Activated T-cell treated with anti-CD3 and anti-CD28 coated beads for 24 hours (primary cell): ENCODE measurements at places on chromosomes 12 and 14.

DNA sequence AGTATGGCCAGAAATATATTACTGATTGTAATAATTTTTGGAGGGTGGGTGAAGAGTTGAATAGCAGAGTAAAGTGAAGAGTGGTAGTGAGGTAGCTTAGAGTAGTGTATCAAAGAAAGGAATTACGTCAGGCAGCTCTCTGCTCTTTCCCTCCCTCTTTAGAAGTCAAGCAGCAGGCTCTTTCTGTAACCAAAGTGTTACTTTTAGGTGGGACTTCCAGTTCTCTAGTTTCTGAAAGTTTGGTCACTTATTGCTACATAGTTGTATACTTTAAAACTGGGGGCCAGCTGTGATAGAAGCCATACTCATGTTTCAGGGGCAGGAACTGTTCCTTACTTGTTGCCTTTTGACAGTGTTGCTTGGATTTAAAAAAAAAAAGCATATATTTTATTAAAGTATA is 30.6 kb downstream of the ATF7IP start:
- DNase-seq, result no peak

- DNase-seq, result no peak
Measured at GRCh38 chr12:109464642-109465351, 12.3 kb downstream of the KCTD10 start.

DNA sequence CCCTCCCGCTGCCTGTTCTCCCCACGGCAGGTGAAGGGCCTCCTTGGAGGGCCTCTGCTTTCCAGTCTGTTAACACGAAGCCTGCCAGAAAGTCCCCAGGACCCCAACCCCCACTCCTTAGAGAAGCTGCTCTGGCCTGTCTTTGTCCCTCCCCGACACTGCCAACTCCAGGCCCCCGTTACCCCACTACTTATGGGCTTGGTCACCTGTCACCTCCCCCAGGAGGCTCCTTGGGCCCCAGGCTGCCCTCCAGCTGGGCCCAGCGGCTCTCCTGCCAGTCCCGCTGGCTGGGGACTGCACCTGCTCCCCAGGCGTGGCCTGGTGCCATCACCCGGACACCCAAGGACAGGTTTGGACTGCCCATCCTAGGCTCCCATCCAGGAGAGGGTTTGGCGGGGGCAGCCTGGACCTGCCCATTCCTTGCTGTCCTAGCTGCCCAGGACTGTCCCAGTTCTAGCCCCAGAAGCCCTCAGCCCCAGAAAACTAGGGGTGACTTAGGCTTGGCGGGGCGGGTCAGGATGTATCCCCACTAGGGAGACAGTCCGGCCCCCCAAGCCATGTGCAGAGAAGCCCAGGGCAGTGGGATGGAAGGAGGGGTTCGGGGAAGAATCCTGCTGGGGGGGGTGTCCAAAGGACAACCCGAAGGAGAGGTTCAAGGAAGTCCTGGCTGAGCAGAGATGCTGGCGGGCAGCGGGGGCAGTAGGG is 155.7 kb upstream of the C14orf180 start:
- DNase-seq, result no peak

GRCh38 chr12:31324116-31324844 is 1.7 kb downstream of the SINHCAF start:
- peak; percentile 60 for DNase-seq

DNA sequence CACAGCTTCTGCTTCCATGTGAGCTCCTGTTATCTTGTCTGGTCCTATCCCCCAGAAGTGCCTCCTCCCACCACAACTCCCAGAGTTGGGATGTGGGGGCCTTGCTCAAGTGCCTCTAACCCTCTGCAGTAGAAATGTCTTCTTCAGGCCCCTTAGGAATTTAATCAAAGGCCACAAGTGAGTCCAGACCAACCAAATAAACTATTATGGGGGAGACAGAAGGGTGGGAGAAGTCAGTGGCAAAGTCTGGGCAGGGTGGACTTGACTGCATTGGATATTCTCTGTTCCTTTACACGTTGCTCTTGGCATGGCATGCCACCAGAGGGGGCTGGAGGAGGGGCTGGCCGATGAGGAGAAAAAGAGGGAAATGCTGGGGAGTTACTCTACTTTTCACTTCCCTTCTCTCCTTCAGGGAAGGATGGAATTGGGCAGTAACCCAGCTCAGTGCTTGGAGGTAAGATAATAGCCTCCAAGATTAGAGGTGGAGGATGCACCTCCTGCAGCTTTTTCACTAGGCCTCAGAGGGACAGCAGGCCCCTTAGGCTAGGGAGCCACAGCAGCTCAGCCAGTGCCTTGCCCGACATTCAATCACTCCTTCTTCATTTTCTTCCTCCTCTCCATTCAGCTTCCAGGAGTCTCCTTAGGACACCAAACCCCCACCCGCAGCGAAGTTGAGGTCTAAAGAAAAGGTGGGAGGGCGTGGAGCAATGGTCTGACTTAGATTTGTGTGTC is 1.2 kb upstream of the AP1G2 start:
- no peak for DNase-seq

- no peak for DNase-seq
Measured at GRCh38 chr12:24036438-24037216, 87.2 kb upstream of the SOX5 start.

DNA sequence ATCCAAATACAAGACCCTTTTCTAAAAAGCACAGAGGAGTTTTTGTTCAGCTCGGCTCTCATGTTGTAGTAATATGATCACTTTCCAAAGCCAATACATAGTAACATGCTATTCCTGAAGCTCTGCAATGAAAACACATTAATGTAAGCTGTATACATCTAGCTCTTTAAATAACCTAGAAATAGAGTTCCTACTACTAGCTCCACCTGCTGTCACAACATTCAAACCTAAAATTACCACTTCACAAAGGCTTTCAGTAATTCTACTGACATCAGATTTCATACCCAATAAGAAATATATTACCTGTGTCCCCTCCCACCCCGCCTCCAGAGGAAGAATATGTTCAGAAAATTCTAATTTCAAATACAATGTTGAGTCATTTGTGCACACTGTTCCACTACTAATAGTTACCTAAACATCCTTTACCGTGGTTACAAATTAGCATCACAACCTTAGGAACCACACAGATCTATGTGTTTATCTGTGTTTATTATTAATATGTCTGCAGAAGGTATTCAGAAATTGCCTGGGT is 17.8 kb downstream of the EFCAB11 start:
- no peak for DNase-seq

GRCh38 chr14:94021001-94021400 is 5.1 kb upstream of the OTUB2 start:
- DNase-seq, result no peak

DNA sequence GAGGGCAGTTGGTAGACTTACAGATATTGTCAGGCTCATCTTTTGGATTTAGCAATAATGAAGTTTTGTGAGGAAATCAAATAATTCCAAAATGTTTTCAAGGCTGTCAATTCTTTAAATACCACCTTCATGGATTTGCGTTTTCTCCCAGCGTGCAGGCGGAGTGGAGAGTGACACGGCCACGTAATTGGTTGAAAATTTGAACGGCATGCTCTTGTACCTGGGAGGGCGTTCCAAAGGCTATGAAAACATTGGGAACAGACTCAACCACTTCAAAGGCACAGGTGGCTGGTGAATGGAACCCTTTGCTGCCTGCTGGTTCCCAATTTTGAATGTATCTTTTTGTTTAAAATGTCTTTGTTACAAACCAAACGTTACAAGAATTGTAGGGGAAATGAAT is 12.4 kb downstream of the SMIM41 start:
- DNase-seq, result no peak

DNA sequence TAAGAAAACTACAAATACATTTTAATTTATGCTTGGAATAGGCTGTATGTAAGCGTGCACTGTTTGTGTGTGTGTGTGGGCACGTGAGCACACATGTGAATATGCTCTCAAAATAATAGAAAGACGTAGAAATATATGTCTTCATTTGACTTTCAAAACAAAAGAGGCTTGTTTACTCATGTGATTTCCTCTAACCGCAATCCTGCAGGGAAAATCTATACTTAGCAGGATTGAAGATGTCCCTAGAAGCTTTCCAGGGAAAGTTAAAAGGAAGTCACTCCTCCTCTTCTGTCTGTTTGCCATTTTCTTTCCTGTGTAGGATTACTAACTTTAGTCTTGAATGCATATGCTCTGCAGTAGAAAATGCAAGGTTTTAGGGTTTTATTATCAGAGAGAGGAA is 404.7 kb downstream of the MDGA2 start:
- no peak for DNase-seq

- DNase-seq, result no peak
Measured at GRCh38 chr14:79186523-79186922, 1016.4 kb downstream of the NRXN3 start.

GRCh38 chr14:89469210-89470198 is 52.5 kb upstream of the FOXN3 start:
- DNase-seq, result no peak

DNA sequence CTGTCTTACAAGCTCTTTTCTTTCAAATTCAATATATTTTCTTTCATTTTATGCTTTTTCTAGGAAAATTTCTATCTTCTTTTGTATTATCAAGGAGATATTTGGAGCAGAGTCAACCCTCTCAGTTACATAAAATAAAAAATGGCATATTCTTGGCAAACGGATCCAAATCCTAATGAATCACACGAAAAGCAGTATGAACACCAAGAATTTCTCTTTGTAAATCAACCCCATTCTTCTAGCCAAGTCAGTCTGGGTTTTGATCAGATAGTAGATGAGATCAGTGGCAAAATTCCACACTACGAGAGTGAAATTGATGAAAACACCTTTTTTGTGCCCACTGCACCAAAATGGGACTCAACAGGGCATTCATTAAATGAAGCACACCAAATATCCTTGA is 20.6 kb downstream of the PIK3C2G start:
- DNase-seq, result no peak

- DNase-seq, result no peak
Measured at GRCh38 chr12:107331912-107332311, 238.6 kb upstream of the CRY1 start.

DNA sequence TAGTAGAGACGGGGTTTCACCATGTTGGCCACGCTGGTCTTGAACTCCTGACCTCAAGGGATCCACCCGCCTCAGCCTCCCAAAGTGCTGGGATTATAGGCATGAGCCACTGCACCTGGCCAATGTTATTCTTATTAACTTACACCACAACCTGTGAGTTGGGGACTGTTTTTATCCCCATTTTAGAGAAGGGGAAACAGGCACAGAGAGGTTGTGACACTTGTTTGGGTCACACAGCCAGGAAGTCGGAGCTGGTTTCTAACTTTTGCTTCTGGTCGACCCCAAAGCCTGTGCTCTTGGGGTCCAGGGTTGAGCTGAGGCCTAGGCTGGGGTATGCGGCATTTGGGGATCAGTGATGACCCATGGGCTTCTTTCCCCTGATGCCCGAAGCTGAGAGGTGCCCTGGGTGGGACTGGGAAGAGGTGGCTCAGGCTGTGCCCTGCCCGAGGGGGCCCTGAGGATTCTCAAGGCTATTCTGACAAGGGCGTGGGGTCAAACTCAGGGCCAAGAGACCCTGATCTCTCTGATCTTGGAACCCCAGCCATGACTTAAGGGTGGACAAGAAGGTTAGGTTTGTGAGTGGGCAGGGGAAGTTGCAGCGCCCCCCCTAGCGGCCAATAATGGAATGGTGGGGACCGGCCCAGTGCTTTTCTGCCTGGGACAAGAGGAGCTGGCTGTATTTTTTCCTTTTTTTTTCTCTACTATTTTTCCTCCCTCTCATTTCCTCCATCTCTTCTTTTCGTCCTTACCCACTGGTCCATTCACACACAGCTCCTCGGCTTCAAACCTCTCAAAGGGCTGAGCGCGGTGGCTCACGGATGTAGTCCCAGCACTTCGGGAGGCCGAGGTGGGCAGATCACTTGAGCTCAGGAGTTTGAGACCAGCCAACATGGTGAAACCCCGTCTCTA is 3.0 kb downstream of the SDSL start:
- peak; percentile 37 for DNase-seq

DNA sequence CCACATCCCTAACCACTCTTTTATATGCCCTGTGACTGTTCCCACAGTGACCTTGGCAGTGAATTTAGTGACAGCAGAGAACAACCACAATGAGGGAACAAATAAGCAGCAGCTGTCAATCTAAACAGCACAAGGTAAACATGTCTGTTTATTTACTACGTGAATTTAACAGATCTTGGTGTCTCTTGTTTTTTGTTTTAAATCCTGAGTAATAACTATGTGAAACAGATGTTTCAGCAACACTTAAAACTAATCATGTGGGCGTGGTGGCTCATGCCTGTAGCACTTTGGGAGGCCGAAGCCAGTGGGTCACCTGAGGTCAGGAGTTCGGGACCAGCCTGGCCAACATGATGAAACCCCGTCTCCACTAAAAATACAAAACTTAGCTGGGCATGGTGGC is 17.0 kb upstream of the CFAP54 start:
- DNase-seq, result no peak

- DNase-seq, result no peak
Measured at GRCh38 chr12:123238330-123238682, 5.1 kb downstream of the MTRFR start.

DNA sequence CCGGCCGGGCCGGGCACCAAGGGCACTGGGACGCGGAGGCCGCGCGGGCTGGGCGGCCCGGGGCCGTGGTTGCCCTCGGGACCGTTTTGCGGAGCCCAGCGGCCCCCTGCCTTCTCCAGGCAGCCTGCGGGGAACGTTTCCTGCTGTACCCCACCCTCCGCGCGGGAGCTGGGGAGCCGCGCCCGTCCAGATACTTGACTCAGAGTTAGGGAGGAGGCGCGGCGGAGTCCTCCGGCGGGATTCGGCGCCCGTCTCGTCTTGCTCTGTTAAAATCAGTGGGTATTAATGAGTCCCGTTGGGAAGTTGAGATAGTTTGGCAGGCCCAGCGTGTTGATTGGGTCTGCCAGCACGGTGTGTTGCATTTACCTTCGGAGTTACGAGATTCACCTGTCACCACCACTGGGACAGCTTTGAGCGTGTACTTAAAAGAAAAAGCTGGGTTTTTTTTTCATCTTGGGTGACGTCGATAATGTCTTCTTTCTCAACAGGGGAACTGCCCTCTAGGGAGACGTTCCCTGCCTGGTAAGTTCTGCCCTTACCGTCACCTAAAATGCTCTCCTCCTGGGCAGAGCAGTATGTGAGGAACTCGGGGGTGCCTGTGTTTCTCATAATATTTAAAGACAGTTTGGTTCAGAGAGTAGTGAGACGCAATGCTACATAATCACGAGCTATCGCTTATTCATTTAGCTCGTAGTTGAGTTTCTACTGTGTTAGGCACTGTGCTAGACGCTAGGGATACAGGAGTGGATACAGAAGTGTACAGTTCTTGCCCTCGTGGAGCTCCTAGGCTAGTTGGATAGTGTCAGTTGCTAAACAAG is 596 bp downstream of the DLST start:
- peak; percentile 26 for DNase-seq

DNA sequence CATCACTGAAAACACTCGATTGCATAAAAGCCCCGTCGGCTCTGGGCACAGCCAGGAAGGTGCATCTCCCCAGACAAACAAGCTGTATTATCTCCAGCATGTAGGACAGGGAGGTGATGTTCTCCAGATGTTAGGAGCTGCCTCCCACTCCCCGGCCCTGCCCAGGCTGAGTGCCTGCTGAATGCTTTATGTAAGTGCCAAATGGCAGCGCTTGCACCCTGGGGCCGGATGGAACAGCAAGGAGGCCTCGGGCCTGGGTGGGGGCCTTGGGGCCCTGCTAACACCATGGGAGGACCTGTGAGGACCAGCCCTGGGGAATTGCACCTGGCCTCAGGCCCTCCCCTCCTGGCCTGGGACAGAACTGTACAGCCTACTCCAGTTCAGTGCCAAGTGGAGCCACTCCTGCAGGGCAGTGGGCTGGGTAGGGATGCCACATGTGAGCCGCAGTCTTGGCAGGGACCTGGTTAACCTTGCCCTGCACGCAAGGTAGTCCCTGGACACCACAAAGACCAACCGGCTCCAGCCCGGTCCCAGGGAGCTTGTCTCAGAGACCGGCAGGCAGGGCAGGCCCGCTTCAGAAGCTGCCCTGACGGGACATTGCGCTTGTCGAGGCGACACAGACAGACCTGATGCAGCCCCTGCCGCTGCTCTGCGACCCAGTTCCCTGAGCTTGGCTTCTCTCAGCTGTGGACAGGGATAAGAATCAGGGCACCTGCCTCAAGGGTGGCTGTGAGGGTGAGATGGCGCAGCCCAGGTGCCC is 35.3 kb upstream of the PPP1R13B start:
- DNase-seq, result no peak
